ENCODE measurements at places on chromosomes 5 and 9. TPM values are rescaled to one million over a fixed set of nuclear protein-coding genes. Genes with fewer than 3 reads are reported as not detected.

GRCh38 chr5:169171515-169171914 lies 129.4 kb downstream of the SLIT3 start:
- ATAC-seq: no peak

- no peak for ATAC-seq
These were observed 38.0 kb upstream of the SLC6A19 start for GRCh38 chr5:1163366-1163765.

GRCh38 chr9:127087836-127088235 lies 34.6 kb downstream of the ANGPTL2 start:
- ATAC-seq: no peak

DNA sequence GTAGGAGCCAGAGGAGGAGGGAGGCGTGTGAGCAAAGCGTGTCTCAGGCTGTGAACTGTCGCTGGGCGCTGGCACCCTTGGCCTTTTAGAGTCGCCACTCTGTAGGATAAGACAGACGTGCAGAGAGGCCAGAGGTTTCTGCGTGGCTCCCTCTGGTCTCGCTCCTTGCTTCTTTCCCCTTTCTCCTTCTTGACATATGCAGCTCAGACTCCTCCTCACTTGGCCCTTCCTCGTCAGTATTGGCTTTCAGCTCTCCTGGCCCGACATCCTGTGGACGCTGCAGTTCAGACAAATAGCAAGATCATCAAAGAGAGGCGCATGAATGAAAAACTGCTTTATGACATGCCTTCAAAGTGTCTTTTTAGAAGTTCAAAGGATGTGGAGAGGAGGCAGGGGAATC lies 116.8 kb upstream of the SPRY4 start:
- no peak for ATAC-seq

DNA sequence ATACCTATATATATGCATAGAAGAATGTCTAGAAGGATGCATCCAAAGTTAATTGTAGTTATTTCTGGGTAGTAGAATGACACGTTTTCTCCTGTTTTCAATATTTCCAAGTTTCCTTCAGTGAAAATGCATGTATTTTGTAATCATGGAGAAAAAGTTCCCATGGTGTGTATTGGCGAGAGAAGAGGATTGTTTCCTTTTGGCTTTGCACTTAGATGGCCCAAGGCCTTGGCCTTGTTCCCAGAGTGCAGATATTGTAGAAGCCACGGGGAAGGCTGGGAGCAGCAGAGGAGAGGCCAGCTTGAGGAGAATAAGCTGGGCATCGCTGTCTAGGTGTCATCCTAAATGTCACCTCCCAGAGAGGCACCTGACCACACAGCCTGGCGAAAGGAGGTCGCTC lies 44.0 kb downstream of the IRF1 start:
- peak; percentile 87 for ATAC-seq

DNA sequence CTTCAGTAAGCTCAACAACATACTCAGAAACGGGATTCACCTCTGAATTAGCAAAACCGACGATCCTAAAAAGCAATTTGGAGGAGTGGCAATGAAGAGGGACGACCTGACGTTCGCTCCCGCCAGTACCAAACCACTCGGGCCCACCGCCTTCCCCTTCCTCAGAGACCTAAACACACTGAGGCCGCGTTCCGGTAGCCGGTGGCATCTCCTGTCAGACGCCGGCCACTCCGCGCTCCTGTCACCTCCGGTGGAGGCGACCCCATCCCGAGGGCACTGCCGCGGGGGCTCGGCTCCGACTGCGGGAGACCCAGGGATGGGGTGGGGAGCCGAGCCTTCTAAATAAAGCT lies 617 bp downstream of the PPP6C start:
- ATAC-seq: no peak

The IFNB1 gene
- total RNA-seq: not detected

GRCh38 chr5:102450313-102450990 lies 48.3 kb downstream of the SLCO6A1 start:
- no peak for ATAC-seq

The SPATA31E1 gene
- not detected for total RNA-seq

The PHF24 gene
- total RNA-seq: not detected

GRCh38 chr5:8347984-8348383 lies 479.0 kb downstream of the MTRR start:
- ATAC-seq: no peak

- ATAC-seq: no peak
These were observed 17.2 kb upstream of the THG1L start for GRCh38 chr5:157713830-157714595.

DNA sequence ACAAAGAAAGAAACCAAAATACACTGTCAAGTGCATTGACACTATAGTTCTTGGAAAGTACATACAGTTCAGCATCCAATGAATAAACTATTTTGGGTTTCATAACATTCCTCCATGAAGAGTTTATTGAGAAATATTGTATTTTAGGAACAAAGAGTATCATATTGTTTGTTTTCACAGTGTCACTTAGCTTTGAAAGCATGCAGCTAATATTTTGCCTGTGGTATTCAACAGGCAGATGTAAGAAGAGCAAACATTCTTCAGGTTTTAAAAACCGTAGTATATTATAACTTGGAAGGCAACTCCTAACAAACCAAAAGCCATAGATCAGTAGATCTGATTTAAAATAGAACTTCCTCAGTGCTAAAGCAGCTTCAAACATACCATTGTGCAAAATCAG lies 4.5 kb downstream of the PRELID2 start:
- no peak for ATAC-seq

DNA sequence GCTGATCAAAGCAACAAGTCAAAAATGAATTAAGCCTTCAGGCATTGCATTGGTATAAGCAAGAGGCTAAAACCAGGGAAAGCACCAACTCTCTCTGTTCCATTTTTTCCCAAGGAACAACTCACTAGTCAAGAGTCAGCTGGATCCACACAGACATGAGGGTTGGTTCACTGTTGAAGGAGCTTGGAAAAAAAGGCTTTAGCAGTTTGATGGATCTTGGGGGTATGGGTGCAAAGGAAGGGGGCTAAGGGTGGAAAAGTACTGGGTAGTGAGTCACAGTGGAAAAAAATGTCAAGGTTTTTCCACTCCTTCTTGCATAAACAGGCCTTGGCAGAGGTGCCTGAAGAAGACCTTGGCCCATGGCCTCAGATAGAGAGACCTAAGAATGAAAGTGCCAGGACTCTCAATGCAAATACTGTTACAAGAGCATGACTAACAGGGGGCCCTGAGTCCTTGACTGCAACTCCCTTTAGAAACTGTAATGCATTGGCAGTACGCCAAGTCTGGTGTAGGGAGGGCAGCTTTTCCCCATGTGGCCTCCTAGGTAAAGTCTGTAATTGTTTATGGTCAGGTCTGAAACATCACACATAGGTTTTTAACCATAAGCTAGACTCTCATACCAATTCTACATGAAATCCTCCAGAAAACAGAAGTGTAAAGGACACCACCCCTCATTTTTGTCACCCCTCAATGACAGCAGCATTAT lies 23.7 kb downstream of the ACTL7A start:
- ATAC-seq: no peak

The TEK gene
- 25.3 TPM for total RNA-seq

- no peak for ATAC-seq
These were observed 57.4 kb downstream of the IRF1 start for GRCh38 chr5:132433141-132433540.

DNA sequence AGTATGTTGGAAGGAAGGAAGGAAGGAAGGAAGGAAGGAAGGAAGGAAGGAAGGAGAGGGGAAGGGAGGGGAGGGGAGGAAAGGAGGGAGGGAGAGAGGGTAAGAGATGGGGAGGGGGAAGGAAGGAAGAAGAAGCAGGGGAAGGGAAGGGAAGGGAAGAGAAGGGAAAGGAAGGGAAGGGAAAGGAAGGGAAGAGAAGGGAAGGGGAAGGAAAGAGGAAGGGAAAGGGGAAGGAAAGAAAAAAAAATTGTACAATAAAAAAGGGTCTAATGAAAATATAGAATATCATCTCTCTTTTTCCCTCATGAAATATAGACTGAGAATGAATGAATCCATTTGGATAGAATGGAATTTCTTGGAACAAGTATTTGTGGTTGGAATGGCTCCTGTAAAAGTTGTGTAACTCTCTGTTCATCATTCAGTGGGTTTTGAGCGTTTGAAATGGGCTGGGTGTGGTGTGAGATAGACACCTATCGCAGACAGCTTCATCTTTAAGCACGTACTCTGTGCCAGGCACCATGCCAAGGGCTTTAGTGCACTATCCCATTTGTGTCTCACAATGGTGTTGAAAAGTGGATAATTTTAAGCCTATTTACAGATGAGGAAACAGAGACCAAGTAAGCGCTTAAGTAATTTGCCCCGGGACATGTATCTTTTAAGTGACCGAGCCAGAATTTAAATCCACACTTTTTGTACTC lies 11.6 kb upstream of the PAPPA start:
- no peak for ATAC-seq

DNA sequence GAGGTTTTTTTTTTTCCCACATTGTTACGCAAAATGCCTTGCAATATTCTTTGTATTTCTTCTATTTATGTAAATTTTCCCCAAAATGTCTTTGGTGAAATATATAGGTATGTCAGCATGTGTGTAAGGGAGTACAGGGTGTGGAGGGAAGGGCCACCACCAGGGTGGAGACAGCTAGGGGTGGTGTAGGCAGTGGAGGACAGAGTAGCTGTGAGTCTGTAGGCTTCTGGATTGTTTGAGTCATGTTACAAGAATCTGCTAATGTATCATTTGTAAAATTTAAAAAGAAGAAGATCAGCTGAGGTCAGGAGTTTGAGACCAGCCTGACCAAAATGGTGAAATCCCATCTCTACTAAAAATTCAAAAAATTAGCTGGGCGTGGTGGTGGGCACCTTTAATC lies 175.5 kb downstream of the NXNL2 start:
- no peak for ATAC-seq

The ECSCR gene
- total RNA-seq: 34.9 TPM

- ATAC-seq: no peak
These were observed 354.4 kb downstream of the DIRAS2 start for GRCh38 chr9:90288275-90288639.

DNA sequence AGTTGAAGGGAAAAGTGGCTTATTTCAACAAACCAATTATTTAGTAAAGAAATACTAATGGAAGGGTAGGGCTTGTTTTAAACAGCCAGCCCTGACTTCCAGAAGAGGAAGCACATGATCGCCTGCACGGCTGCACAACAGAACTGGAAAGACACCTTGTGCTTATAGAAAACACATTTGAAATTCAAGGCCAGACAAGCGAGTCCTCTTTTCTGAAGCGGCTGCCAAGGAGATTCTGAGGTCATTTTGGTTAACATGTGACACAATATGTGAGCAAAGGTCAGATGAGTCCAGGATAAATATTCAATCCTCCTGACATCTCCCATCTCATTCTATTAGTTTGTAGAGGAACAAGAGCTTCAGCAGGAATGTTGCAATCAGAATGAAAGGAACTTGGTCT lies 461.4 kb upstream of the ST8SIA4 start:
- ATAC-seq: peak; percentile 28

The TMEM8B gene
- 18.4 TPM for total RNA-seq

- peak; percentile 90 for ATAC-seq
These were observed 22.1 kb downstream of the GFPT2 start for GRCh38 chr5:180330810-180331646.

DNA sequence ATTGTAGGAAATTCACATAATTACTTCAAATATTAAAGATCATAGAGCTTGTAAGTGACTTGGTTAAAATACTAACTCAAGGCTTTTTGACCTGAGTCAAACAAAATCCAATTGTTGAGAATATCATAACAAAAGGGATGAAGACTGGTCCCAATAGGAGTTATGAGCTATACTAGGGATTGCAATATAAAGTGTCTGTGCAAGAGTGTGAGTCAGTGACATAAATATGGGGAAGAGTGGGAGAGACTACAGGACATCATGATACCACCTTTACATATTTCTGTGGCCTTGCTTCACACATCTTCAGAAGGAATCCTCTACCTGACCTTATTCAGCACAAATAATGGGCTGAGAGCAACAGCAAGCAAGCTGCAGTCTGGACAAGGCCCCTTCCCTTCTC lies 180.9 kb upstream of the SLC24A2 start:
- no peak for ATAC-seq

DNA sequence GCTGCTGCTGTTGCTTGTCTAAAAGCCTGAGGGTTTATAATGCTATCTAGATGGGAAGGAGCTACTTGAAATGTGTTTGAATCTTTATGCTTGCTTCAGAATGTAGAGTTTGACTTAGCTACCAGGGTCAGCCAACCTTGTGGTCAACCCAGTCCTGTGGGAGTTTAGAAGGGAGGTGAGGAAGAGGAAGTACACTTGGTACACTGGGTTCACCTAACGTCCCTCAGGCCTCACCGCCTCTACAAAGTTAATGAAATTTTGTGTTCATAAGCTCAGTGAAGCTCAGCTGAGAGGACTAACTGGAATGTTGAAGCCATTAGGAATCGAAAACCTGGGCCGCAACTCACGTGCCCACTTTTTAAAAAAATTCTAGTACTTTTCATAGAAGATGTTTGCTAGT lies 10.7 kb downstream of the IQGAP2 start:
- ATAC-seq: no peak

The ACTL7A gene
- not detected for total RNA-seq

DNA sequence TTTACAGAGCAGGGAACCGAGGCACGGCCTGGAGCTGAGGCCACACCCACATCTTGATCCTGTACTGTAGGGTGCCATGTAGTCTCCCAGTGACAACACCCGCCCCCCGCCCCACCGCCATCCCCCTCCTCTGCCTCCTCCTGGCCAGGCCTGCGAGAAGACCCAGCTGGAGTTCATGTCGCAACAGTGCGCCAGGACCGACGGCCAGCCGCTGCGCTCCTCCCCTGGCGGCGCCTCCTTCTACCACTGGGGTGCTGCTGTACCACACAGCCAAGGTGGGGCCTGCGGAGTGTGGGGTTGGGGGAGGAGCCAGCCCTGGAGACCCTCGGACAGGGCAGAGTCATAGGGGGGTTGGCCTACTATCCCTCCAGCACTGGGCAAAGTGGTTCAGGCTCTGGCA lies 14.5 kb downstream of the ADAMTS13 start:
- ATAC-seq: no peak

DNA sequence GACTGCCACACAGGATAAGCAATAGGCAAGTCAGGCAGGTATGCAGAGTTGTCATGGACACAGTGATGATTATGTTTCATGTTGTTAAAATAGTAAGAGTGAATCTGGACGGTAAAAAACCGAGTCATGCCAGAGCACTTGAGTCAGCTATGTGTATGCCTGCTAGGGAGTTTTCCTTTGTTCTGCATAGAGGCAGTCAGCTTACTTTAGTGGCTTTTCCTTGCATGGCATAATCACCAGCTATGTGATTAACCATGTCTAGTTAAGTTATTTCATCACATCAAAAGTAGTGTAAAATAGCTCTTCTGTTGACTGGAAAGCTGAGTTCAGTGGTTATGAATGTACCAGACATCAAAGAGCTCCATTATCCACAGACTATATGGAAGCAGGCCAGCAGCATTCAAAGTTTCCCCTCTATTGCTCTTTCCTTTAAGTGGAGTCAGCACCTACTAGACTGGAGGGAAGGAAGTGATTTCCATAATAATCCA lies 989.8 kb downstream of the TLE1 start:
- no peak for ATAC-seq

DNA sequence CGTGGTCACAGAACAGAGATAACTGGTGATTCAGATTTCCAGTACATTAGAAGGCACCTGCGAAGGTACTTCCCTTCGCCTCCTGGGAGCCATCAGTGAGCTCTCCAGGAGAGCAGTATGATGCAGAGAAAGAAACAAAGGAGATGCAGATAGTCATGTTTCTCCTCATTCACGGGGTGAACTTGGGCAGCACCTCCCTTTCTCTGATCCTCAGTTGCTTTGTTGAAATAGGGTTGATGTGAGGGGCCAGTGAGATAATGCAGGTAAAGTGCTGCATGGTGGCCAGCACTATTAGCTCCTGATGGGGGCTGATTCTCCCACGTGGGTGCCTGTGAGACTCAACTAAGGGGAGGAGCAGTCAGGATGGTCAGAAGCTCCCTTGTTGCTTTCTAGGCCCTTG lies 46.6 kb upstream of the ZNF169 start:
- ATAC-seq: no peak

- ATAC-seq: no peak
These were observed 22.8 kb downstream of the PTCH1 start for GRCh38 chr9:95494022-95494415.

The PHF2 gene
- total RNA-seq: 40.7 TPM

All from gastroesophageal sphincter (tissue), 4 donors.